ENCODE measurements at places on chromosomes 6 and 20.

- no peak for DNase-seq
Observed at GRCh38 chr20:61254881-61255626, 3.0 kb downstream of the CDH4 start.

GRCh38 chr6:16824845-16825685, 63.8 kb upstream of the ATXN1 start:
- DNase-seq: no peak

DNA sequence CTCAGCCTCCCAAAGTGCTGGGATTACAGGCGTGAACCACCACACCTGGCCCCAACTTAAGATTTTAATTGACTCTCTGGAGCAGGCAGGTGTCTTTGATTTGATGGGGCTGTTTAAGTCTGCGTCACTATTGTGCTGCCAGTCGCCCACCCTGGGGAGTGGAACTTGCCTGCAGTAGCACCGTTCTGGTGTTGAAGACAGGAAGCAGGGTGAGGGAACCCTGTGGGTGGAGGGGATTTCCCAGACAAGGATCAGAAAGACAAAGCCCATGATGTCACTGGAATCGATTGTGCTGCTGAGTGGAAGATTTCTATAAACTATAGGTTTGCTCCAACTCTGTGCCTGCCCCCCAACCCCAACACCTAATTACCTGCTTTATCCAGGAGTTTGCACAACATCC, 11.0 kb downstream of the ALDH8A1 start:
- DNase-seq: no peak

DNA sequence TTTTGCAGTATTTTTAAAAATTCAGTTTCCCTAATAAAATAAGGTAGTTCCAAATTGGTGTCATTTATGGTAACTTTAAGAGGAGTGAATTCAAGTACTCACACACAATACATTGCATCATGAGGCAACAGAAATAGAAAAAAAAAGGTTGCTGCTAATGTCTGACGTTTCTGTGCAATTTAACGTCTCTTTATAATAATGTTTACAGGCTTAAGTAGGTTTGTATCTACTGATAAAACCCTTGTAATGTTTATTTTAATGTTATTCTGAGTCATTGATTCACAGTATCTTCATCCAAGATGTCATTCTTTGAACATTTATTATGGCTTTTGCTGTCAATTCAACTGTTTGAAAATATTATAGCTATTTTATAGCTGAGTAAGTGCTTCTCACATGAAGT, 86.0 kb downstream of the RNF217 start:
- no peak for DNase-seq

DNA sequence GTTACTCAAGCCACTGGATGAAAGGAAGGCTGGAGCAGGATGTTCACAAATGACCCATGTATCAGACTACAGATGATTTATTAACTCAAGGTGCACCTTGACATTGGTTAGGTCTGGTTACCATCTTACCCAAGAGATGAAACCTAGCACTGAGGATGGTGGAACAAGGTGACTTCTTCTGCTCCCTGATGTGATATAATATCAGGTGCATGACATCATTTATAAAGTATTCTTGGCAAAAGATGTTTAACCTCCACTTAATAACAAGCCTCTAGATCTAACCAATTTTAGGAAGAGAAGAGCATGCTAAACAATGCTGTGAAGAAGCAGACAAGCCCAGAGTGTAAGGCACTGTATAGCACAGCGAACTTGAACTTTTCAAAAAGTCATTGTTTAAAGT, 100.9 kb downstream of the FYN start:
- no peak for DNase-seq

- no peak for DNase-seq
Observed at GRCh38 chr6:35511562-35511941, 1.1 kb downstream of the TULP1 start.

- no peak for DNase-seq
Observed at GRCh38 chr6:168128631-168129291, 49.7 kb upstream of the FRMD1 start.

GRCh38 chr6:82875573-82876185, 190.0 kb downstream of the UBE3D start:
- DNase-seq: peak; percentile 41

GRCh38 chr20:6122111-6122872, 538 bp downstream of the FERMT1 start:
- DNase-seq: no peak

DNA sequence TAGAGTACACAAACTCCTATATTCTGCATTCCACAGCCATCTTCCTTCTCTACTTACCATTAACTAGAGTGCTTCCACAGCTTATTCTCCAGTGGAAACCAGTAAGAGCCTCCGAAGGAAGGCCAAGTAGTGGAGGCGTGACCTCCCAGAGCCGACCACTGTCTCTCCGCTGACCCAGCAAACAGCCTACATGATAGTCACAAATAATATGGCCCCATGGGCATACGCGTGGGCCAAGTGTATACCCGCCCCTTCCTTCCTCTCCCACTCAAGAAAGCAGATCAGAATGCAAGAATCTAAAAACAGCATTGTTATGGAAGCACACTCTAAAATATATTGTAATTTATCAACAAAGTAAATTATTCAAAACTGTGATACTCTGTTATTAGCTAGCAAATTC, 526.6 kb upstream of the JARID2 start:
- no peak for DNase-seq

- peak; percentile 96 for DNase-seq
Observed at GRCh38 chr6:142902636-142903053, 42.3 kb downstream of the HIVEP2 start.

DNA sequence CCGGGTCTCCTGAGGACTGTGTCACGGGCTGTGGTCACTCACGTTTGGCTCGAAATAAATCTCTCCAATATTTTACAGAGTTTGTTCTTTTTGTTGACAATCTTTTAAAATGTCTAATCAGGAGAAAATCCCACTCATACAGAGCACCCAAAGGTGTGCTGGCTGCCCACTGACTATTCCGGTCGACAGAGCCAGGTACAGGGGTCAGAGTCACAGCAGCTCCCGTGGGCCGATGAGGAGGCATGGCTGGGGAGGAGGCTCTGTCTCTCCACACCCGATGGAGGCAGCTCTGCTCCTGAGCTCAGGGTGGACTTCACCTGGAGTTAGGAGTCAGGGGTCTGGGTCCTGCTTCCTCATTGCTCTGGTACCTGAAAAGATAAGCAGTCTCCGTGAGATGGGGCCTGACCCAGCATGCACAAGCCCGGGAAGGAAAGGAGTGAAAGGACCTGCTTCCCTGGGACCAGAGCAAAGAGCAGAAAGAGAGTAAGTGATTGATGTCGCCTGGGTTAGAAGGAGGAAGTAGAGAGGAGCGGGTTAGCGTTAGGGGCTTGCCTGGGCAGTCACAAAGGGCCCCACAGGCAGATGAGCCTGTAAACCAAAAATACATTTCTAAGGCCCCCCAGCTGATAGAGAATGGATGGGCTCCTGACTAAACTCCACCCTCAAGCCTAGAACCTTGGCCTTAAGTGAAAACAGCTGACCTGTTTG, 53.5 kb upstream of the UNC93A start:
- no peak for DNase-seq

GRCh38 chr6:24875534-24875901, 60.2 kb downstream of the RIPOR2 start:
- no peak for DNase-seq

- DNase-seq: no peak
Observed at GRCh38 chr6:112486454-112486853, 139.3 kb downstream of the RFPL4B start.

DNA sequence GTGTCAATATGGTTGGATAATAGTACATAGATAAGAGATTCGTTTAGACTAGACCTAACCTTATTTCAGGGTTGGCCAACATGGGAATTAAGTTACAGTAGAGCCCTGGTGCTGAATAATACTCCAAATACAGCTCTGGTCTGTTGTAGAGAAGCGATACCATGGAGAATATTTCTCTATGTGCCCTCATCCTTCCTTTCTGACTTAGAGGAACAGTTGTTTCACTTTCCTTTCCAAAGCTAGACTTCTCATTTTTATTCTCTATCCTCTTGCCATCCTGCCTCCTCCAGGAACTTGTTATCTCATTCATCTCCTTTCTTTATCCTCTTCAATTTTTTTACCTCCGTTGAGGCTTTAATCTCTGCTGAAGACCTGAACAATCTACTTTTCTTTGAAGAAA, 68.9 kb downstream of the EDN1 start:
- no peak for DNase-seq

DNA sequence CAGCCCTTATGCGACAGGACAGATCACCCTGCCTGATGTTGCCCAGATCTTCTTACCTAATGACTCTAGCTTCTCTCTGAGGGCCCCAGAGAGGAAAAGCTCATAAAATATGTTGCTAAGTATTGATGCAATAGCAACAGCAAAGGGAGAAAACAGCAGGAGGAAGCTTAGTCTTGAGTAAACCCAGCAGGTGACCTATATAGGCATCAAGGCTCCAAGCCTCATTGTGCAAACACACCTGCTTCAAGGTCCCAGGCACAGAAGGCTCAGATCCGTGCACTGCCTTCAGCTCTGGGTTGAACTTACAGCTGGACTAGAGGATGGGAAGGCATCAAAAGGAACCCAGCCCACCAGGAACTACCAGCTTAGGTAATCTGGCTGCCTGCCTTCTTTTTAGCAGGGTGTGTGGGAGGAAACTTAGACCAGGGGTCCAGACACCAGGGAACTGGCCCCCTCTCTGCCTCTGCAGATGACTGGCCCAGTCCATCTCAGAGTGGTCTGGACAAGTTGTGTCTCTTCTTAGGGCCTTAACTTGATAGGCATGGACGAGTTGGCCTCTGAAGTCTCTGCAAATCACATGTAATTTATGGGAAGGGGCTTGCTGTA, 34.4 kb downstream of the TGM3 start:
- DNase-seq: no peak

DNA sequence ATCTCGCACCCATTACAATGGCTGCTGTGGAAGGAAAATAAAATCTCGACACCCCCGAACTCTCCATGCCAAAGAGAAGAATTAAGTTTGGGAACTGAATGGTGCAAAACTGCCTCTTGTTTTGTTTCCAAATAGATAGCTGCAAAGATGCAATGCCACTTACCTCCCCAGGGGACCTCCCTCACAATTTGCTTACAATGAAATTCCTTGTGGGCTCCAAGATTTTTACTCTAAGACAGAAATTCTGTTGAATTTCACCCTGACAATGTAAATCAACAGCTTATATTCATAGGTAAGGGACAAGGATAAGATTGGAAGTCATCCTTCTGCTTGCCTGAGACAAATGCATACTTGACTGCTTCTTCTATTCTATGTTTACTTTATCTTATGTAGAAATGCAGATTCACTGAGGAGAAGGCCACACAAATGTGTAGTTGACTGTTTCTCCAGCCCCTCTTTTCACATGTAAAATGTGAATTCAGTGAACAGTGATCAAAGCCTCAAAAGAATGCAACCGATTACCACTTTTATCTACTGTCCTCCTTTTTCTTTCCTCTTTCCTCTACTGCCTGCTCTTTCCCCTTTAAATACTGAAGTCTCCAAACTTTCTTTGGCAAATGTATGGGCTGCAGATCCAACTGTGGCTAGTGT, 36.6 kb downstream of the ADGRF4 start:
- no peak for DNase-seq

- DNase-seq: no peak
Observed at GRCh38 chr6:154783229-154783628, 50.0 kb downstream of the SCAF8 start.

GRCh38 chr6:166955865-166956443, 396 bp downstream of the RNASET2 start:
- no peak for DNase-seq

GRCh38 chr20:9467995-9468394, 46.4 kb upstream of the LAMP5 start:
- DNase-seq: no peak

GRCh38 chr20:24166123-24166381, 177.5 kb upstream of the GGTLC1 start:
- no peak for DNase-seq

DNA sequence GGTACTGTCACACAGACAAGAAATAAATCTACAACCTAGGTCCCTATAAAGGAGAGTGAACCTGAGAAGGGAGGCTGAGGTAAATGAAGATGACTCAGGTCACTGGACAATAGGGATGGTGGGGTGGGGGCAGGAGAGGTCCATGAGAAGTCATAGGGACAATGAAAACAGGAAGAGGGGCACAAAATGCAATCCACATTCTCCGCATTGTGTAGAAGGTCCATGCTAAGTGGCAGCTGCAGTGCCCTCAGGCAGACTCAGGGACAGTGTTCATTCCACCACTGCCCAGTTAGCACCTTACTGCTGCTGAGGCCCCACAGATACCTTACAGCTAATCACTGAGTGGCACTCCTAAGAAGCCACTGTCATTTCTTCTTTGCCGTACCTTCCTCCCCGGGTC, 156.8 kb downstream of the RCAN2 start:
- DNase-seq: no peak

GRCh38 chr6:136113736-136114173, 136.4 kb downstream of the MTFR2 start:
- peak; percentile 84 for DNase-seq

- DNase-seq: peak; percentile 81
Observed at GRCh38 chr6:3281631-3282475, 23.1 kb downstream of the PSMG4 start.

DNA sequence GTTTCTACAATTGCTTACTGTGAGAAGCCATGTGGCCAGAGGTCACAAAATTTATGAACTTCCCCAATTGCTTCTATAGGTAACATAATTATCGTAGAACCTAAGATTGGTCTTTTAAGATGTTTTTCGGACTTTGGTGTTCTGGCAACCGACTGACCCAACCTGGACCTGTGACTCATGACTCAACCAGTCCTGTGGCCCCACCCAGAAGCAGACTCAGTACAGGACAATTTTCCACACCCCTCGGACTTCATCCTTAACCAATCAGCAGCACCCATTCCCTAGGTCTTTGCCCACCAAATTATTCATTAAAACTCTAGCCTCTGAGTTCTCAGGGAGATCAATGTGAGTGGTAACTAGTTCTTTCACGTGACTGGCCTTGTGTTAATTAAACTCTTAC, 26.4 kb upstream of the AKAP12 start:
- no peak for DNase-seq

DNA sequence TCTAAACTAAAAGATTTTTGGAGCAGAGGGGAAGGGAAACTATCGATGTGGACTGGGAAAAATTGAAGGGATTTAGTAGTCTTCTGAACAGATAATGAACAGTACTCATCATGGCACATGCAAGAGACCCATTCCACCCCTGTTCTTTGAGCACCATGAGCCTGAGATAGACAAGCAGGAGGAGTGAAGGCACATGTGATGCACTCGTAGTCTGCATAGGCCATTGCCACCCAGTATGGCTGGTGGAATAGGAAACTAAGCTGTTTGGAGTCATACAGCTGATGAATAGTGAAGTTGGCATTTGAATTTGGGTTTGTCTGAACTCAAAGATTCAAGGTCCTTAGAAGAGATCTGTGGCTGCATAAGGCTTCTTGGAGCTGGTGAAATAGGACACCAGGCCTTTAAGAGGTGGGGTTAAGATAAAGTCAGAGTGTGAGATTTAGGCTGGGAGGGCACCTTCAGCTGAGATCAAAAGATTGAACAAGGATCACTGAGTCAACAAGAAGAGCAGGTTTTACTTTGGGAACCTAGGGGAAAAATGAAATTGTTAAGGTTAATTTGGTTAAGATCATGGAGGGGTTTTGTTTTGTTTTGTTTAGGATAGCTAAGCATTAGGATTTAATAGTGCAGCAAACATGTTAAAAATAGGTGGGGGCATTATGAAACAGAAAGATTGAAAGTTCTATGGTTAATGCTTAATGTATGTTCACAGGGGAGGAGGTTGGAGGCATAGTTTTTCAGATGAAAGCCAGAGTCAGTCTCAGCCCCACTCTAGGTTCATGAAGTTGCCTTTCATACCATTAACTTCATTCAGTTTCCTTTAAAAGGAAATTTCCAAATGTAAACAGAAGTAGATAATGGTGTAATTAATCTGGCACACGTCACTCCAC, 148.8 kb downstream of the ARID1B start:
- no peak for DNase-seq

Data from GM04504 (cell line).